ENCODE measurements at places on chromosomes 13 and 19.
A peak's percentile ranks its signal among the peaks of the same experiment; 100 is the strongest.

- no peak for DNase-seq
Measured at GRCh38 chr19:55373306-55373992, 3.2 kb upstream of the TMEM190 start.

DNA sequence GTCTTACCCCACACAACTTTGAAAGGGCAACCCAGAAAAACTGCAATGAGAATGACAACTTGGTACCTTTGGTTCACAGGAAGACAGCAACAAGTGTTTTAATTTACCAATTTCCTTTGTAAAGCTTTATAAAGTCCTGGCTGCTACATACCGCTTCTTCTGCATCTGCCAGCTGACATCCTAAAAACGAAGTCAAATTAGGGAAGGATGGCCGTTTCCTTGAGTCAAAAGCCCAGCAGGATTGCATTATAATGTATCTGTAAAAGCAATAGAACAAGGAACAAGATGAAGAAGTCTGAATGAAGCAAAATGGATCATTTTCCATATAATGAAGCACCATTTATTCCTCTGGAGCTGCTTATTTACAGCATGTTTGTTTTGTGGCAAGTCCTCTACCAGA is 25.8 kb upstream of the URAD start:
- DNase-seq = no peak

DNA sequence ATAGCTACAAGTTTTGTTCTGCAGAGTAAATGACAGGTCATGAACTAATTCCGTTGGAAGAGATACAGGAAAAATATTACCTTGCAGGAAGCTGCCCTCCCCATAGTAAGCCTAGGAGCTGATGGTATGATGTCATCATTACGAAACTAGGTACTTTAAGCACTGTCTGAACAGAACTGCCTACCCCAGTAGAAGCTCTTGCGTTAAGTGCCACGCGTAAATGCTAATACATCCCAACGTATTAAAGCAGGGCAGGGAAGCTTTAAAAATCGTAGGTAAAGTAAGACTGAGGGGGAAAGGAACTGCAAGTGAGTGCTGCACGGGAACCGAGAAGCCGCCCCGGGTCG is 572 bp downstream of the UGGT2 start:
- no peak for DNase-seq

- DNase-seq = no peak
Measured at GRCh38 chr19:2385053-2385721, 25.1 kb downstream of the TMPRSS9 start.

- DNase-seq = no peak
Measured at GRCh38 chr13:88637935-88638334, 966.8 kb downstream of the SLITRK5 start.

DNA sequence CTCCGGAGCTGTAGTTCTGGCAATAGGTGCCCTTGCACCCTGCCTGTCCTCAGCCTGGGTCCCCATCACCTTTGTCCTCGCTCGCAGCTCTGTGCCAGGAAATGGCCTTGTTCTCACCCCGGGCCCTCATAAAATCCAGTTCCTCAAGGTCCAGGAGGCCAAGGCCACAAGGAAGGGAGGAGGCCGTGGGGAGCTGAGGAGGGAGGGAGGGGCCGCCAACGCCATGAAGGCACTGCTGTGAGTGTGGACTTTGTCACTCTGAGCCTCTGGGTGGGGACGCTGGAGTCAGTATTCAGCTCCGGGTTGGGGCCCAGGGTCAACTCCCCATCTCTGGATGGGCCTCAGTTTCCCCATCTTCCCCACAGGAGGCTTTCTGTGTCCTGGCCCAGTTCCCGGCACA is 9.2 kb upstream of the GNA11 start:
- DNase-seq = no peak

DNA sequence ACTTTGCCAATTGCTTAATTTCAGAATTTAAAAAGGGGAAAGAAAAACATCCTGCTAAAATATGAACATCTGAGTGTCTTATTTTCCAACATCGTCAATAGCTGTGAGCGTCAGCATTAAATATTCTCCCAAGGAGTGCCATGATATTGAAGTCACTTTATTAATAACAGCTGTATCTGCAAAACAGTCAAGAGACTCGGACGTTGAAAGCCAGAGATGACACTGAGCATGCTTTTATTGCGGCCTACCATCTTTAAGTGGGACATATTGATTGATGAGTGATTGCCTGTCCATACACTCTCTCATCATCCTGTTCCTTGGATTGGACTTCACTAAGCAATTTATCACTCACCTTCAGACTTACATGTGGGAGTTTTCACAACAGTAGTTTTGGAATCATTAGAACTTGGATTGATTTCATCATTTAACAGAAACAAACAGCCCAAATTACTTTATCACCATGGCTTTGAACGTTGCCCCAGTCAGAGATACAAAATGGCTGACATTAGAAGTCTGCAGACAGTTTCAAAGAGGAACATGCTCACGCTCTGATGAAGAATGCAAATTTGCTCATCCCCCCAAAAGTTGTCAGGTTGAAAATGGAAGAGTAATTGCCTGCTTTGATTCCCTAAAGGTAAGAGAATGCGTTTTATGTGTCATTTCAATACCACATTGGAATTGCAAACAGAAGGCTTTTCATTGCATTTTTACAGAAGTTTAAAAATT is 53.8 kb downstream of the MBNL2 start:
- DNase-seq = no peak

DNA sequence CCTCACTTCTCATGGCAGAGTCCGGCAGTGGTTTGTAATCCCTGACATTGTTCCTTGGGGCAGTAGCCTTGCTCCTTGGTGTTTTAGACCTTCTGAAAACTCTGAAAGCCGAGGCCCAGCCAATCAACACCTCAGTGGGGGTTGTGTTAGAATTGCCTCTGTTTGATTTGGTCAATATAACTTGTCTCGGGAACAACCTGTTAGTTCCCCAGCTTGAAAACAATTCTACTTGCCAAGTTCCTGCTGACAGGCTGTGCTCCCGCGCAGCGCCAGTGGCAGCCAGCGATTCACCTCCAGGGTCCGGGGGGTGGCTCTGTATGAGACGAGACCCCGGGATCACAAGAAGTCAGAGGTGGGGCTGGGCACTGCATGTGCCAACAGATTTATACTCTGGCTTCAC is 81.4 kb upstream of the MEDAG start:
- no peak for DNase-seq

- DNase-seq = no peak
Measured at GRCh38 chr19:18440415-18440877, 2.5 kb upstream of the ISYNA1 start.

DNA sequence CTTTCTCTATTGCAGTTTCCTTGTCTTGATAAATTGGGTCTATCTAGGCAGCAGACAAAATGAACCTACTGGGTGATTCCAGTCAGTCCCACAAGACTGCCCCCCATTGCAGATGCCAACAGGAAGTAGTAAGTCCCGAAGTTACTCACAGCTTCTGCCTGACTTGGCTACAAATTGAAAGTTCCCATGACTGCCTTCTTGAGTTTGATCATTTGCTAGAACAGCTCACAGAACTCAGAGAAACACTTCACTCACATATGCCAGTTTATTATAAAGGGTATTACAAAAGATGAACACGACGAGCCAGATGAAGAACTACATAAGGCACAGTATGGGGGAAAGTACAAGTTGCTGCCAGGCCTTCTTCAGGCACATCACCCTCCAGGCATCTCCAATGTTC is 50.0 kb downstream of the TEX26 start:
- DNase-seq = no peak

GRCh38 chr19:51729781-51730180 is 6.0 kb upstream of the HAS1 start:
- no peak for DNase-seq

- DNase-seq = no peak
Measured at GRCh38 chr13:40969169-40969901, 49.8 kb downstream of the ELF1 start.

DNA sequence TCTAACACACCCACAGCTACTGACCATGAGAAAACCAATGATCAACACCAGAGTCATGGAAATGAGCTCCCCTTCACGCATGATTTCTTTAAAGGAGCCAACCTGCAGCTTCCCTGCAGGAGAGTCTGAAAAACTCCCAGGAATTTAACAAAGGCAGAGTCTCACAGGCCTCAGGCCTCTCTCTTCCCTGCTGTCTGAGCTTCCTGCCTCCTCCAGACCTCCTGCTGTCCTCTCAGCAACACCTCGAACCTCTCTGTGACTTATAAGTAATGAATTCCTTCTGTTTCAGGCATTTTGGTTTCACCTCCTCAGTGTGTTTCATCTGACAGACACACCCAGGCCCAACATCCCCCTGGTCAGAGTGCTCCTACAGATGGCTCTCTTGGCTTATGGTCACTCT is 1044.4 kb downstream of the UQCRFS1 start:
- DNase-seq = no peak

DNA sequence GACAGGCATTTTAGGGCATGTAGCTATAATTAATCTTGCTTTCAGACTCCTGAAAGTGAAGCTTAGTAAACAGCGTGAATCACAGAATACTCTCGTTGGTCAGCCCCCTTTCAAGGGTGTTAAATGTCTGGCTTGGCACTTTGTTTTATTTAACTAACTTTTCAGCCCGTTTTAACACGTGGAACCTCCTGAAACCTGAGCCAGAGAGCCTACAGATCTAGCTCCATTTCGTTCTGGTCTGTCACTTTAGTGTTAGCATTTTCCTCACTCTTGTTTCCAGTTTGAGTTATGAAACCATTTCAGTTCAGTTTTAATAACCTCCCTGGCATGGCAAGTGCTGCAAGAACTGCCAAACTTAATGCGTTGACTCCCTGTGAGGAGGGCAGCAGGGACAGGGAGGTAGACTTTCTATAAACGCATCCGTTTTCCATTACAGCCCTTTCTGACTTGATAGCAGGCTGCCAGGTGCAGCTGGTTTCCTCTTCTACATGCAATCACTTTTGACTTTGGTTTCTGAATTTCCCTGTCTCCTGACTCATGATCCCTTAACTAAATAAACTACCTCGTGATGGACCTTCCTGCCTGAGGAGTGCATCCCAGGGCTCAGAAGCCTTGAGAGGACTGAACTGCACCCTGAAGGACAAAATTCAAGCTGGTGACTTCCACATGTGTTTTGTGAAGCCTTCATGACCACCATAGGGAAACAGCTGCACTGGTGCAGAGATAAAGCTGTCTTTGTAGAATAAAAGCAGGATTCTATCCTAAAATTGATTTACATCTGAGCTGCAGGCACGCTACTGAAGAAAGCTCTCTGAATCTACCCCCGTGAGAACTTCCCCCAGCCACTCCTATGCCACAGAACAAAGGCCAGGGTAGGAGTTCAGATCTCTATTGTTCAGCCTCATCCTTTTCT is 192.6 kb downstream of the DLEU7 start:
- no peak for DNase-seq

GRCh38 chr19:53102756-53103233 is 427 bp downstream of the ZNF160 start:
- DNase-seq = peak; percentile 36

- no peak for DNase-seq
Measured at GRCh38 chr19:17423429-17424208, 3.8 kb downstream of the MVB12A start.

DNA sequence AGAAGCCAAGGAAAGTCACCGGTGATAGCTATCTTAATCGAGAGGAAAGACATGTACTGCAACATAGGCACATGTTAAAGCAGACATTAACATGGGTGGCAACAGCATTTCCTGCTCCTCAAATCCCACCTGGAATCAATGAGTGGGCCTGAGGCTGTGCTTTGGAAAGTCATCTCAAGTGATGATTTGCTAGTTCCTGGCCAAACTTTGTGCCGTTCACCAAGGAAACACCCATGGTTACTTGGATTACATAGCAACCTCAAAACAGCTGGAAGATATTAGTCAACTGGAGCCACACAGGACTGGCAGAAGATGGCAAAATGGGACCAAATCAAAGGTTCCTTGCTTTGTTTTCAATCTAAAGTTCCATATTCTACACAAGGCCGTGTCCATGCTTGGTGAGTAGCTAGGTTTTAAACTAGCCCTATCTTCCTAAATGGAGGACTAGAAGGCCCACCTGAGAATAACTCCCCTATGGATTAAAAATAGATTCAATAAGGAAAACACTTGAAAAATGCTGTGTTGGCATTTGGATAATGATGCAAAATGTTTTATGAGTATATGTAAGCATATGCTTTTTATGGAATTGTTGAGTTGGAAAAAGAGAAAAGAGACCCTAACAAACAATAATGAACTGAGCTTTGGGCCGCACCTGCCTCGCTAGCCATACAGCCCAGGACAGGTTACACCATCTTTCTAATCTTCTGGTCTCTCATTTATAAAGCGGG is 144.5 kb downstream of the RGCC start:
- no peak for DNase-seq

DNA sequence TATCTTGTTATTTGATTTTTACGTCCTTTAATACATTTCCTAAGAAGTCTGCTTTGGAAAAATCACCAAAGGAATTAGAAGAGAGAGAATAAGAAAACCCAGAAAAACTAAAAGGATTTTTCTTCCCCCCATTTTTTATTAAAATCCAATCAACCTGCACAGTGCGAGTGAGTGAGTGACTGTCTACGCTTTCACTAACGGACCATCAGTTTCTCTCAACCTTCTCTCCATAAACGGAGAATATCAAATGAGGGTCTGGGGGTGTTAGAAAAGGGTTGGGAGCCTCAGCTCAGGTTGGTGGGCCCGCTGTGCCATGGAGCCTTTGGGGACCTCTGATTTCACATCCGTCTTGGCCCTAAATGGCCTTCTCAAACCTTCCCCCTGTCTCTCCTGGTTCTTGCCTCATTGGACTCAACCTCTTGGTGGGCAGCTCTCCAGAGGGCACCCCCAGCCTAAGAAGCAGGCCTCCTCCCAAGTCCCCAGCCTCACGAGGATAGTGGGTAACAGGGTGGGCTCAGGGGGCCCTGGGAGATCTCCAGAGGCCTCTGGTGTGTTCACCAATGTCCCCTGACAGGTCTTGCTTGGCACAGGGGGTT is 763 bp upstream of the LRP3 start:
- DNase-seq = no peak

- DNase-seq = no peak
Measured at GRCh38 chr19:2274931-2275535, 6.9 kb downstream of the PEAK3 start.

DNA sequence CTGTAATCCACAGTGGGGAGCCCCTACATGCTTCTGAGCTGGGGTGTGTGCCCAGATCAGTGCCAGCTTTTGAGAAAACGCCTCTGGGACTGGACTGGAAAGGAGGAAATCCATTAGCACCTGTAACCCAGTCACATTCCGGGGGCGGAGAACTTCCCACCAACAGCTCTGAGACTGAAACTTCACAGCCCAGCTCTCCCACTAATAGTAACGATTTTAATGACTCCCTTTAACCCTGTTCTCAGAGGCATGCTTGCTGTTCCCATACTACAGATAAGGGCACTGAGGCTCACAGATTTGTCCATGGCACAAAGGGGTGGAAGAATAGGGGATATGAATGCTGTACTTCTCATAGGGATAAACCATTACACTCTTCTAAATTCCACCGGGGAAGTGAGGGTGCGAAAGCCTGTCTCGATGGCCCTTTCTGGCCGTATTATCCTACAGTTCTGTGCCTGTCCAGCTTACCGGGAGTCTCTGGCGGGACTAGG is 851 bp downstream of the FBXO46 start:
- no peak for DNase-seq

DNA sequence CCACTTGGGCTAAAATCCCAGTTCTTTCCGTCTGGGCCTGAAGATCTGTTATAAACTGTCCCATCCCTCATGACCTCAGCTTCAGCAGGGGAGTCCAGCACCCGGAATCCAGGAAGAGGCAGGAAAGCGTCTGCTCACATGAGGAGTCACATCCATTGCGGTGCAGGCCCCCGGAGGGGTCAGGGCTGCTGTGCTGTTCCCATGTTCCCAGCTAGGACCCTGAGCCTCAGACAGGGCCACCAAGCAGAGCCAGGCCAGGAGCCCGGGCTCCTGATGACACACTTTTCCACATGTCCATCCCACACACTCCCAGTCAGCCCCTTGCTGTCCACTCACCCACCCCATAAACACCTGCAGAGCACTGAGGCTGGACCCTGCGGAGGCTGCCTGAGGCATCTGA is 45.3 kb upstream of the VSTM2B start:
- DNase-seq = no peak
